ENCODE measurements at places on chromosomes 6 and 20.

GRCh38 chr6:12456343-12456742, 166.2 kb downstream of the EDN1 start:
- no peak for DNase-seq

DNA sequence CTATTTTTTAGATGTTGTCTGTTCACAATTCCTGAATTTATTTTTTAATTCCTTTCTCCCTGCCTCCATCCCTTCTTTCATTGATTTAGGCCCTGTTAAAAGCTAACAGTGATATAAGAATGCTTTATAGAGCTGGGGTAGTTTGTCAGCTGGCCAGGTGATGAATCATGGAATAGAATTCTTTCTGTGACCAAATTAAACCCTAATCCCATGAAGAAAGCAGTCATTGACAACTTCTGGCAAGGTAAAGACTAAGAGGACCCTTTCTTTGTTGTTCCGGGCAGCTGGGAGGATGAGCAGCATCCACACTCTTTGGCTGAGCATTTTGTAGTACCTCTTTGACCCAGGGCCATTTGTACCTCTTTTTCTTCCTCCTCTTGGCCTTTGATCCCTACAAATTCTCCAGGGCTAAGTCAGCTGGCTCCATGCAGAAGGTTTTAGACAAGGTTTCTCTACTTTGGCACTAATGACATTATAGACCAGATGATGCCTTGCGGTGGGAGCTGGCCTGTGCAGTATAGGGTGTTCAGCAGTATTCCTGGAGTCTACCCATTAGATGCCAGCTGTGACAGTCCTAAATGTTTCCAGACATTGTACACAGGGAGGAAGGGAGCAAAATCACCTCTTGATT, 102.9 kb downstream of the SLX4IP start:
- DNase-seq: no peak

DNA sequence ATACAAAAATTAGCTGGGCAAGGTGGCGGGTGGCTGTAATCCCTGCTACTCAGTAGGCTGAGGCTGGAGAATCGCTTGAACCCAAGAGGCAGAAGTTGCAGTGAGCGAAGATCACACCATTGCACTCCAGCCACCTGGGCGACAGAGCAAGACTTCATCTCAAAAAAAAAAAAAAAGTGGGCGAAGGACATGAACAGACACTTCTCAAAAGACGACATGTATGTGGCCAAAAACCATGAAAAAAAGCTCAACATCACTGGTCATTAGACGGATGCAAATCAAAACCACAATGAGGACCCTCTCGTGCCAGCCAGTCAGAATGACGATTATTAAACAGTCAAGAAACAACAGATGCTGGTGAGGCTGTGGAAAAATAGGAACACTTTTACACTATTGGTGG, 344.9 kb upstream of the JARID2 start:
- DNase-seq: no peak

DNA sequence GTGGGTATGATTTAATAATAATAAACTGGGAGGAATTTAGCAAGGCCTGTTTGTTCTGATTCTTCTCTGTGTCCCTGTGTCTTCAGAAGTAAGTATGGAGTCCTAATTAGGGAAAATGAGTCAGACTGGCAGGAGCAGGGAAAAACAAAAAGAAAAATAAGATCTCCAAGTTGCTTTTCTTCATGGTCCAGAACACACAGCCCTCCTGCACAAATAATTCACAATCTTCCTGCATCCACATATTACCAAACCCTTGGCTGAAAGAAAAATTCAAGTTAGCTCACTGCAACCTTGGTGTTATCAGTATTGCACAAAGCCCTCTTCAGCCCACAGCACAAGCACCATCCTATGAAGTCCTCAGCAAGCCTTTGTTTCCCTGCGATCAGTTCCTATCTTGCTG, 142.0 kb upstream of the LAMA2 start:
- DNase-seq: no peak

GRCh38 chr6:9924971-9925370, 489.9 kb downstream of the TFAP2A start:
- no peak for DNase-seq

GRCh38 chr20:10672624-10673127, 1.1 kb downstream of the JAG1 start:
- DNase-seq: peak; percentile 15

GRCh38 chr6:159229651-159230051, 60.5 kb downstream of the FNDC1 start:
- no peak for DNase-seq

DNA sequence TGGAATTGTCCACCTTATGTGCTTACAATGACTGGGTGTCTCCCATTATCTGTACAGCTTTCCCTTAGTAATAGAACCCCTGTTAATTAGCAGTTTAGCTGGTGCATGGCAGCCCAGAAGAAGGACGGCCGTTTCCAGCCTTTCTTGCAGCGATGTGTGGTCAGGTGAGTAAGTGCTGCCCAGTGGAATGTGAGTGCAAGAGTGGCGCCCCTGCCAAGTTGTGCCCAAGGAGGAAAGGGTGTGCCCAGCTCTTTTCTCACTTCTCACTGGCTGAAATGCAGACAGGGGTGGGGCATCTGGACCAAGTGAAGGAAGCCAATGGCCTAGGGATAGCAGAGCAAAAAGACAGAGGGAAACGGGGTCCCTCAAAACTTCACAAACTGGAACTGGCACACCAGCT, 296.8 kb downstream of the PREX1 start:
- no peak for DNase-seq

DNA sequence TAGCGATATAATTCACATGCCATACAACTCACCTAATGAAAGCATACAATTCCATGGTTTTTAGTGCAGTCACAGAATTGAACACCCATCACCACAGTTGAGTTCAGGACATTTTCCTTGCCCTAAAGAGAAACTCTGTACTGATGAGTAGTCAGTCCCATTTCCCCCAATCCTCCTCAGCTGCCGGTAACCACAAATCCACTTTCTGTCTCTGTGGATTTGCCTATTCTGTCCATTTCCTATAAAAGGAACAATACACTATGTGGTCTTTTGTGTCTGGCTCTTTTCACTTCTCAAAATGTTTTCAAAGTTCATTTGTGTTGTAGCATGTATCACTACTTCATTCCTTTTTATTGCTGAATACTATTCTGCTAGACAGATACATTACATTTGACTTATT, 67.9 kb upstream of the TGM3 start:
- DNase-seq: no peak

- DNase-seq: peak; percentile 2
Observed at GRCh38 chr6:45922728-45923351, 92.8 kb downstream of the CLIC5 start.

DNA sequence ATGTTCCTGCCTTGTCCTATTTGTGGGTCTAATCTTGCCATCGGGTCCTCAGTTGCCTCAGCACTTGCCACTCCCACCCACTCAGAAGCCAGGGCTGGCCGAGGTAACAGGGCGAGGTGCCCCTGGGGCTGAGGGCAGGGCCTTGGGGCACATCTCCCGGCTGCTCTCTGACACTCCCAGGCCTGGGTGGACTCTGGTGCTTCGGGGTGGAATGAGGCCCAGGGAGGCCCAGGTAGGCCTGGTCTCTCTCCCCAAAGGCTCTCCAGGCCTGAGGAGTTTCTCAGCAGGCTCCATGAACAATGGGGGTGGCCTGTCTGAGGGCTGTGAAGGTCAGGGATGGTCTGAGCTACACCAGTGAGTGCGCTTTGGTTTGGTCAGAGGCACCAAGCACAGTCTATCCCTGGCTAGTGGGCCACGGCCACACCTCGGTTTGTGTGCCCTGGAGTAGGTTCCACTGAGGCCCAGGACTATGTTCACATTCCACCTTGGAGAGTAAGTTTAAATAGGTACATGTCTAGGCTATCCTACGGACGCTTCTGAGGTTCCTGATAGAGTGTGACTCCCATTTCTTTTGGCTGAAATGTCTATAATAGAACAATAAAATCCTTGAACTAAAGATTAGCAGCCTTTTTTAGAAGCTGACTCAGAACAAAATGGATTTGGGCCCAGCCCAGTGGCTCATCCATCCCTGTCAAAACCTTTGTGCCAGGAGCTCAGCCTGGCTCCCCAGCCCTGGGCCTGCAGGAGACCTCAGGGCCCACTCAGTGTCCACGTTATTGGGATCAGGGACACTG, 78.8 kb downstream of the SLC24A3 start:
- DNase-seq: no peak

DNA sequence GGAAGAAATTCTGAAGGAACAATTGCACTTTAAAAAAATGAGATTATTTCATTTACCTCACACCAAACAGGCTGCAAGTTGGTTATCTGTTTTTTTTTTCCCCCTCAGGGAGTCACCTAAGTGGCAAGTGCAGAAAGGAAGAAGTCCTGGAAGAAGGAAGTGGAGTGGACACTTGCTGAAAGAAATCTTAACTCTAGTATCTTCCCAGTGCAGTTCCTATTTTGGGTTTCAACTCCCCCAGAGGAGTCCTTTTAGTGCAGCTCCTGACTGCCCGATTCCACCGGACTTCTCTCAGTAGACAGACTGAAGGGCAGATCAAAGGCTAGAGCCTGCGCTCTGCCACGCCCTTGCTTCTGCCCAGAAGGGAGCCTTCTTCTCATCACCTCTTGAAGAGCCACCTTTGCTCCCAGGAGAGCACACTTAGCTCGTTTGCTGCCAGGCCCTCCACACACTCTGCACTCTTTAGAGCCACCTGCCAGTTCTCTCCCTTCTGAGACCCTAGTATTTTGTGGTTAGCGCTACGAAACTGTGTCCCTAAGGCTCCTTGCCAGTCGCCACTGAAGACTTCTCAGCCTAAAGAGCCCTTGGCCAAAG, 4.9 kb downstream of the MTCL3 start:
- DNase-seq: no peak

GRCh38 chr20:50969912-50970311, 11.3 kb downstream of the MOCS3 start:
- no peak for DNase-seq

DNA sequence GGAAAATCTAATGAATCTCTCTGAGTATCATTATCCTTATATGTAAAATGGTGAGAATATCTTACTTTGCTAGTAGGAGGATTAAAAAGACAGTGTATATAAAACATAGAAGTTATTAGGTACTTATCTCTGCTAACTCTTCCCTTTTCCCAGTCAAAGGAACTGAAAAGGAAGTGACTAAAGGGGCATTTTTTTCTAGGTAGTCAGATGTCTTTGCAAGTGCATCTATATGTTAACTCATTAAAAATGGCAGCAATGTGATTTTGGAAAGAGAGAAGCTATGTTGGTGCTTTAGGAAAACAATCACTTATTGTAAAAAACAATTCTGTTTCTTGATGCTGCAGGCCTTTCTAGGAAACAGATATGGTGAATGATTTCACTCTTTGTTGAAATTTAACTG, 180.9 kb downstream of the SAMD5 start:
- no peak for DNase-seq

DNA sequence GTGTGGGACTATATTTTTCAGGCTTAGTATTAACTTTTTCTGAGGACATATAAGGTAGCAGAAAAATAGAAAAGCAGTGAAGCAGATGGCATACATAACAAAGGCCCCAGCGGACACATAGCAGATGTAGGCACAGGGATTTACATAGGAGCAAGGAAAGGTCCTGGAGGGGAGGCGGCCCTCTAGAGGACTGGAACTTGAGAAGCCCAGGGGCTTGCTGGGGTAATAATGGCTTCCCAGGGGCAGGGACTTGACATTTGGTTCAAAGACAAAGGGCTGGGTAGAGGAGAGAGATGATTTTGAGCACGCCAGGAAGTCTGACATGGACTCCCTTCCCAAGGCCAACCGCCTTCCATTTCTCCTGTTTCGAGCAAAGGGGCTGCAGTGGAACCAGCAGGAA, 31.7 kb upstream of the OSTM1 start:
- DNase-seq: no peak

DNA sequence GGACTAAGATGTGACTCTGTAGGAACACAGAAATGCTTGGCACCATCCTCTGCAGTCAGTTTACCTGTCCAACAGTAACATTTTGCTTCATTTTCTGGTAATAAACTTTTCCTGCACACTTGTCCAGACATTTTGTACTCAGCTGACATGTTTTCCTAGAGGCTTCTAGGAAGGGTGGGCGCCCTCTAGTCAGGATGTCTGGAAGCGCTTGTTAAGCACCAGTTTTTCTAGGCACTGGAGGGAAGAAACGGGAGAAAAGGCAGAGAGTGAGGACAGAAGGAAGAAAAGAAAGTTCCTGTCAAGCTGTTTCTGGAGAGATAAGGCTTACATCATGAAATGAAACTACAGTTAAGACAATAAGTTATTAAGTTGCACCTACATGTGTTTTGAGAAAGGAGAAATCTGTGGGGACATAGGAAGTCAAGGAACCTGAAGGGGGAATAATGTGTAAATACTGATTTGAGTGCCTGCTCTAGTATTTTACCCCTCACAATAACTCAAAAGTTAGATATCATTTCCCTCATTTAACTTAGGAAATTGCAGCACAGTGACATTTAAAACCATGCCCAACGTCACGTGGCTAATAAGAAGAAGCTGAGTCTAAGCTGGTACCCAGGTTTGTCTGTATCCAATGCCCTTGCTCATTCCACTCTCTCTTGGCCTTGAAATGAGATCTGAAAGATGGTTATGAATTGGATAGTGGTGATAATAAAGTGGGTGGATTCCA, 42.7 kb upstream of the TNFRSF21 start:
- no peak for DNase-seq

DNA sequence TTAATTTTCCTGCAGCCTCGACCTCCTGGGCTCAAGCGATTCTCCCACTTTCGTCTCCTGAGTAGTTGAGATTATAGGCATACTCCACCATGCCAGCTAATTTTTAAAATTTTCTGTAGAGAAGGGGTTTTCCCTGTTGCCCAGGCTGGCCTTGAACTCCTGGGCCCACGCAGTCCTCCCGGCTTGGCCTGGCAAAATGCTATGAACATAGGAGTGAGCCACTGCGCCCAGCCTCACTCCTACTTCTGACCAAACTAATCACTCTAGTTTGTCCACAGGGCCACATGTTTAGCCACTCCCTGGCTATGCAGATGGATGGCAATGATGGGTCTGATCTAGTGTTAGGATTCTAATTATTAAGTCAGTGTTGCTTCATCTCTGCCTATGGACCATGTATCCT, 31.9 kb upstream of the RPN2 start:
- no peak for DNase-seq

DNA sequence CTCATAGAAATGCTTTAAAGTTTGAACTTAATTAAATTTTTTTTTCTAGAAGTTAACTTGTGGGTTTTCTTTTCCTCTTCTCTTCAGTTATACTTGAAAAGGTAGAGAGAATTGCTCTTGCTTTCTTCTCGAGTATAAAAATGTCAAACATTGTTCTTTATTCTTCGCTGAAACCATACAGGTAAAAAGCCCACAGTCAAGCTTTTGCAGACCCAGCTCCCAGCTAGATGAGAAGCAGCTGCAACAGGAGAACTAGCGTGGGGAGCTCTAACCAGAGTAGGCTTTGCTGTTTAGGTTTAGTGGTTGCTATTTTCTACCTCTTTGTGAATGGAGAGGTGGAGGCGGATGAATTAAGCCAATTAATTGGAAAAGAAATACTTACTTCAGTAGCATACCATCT, 102.7 kb downstream of the JARID2 start:
- no peak for DNase-seq

DNA sequence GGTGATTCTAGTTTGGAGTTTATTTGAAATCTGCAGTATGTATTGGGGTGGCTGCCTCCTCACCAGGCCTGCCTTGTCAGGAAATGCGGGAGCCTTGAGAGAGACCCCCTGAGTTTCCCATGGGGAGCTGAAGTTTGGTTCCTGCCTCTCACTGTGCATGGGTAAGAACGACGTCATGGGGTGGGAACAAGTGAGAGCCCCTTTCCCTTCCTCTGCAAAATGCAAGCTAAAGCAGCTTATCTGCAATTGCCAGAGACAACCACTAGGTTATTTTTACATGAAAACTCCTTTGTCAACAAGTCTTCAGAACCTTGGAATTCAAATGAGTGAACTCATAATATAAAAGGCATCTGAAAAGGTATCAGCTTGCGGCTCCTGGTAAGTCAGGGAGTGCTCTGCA, 58.4 kb downstream of the TMEM170B start:
- DNase-seq: no peak

Measured in DMS153 (cell line).